ENCODE measurements at places on chromosomes 16 and 17. TPM values are rescaled to one million over a fixed set of nuclear protein-coding genes. Genes with fewer than 3 reads are reported as not detected.

Gene ST6GALNAC2
- 3.8 TPM for total RNA-seq

Gene STH
- total RNA-seq: not detected

Gene NLGN2
- total RNA-seq: 2.5 TPM

Gene NLRC3
- total RNA-seq: 0.93 TPM

Gene PRSS8
- 347 TPM for total RNA-seq

Gene GPR139
- total RNA-seq: not detected

GRCh38 chr16:30903002-30903401 is 6.6 kb downstream of the CTF1 start:
- DNase-seq: no peak
- no peaks in the 10 kb centered on the region for H3K27me3 ChIP-seq
- H3K36me3 ChIP-seq: no peaks in the 10 kb centered on the region
- H3K27ac ChIP-seq: peak overlapping the region; percentile 84
- H3K4me1 ChIP-seq: no peaks in the 10 kb centered on the region

GRCh38 chr17:68184816-68185436 is 62.9 kb upstream of the AMZ2 start:
- H3K27ac ChIP-seq: no peak overlapping the region
- no peaks in the 10 kb centered on the region for H3K36me3 ChIP-seq
- H3K4me3 ChIP-seq: no peak overlapping the region
- H3K4me1 ChIP-seq: no peaks in the 10 kb centered on the region
- no peaks in the 10 kb centered on the region for H3K27me3 ChIP-seq

DNA sequence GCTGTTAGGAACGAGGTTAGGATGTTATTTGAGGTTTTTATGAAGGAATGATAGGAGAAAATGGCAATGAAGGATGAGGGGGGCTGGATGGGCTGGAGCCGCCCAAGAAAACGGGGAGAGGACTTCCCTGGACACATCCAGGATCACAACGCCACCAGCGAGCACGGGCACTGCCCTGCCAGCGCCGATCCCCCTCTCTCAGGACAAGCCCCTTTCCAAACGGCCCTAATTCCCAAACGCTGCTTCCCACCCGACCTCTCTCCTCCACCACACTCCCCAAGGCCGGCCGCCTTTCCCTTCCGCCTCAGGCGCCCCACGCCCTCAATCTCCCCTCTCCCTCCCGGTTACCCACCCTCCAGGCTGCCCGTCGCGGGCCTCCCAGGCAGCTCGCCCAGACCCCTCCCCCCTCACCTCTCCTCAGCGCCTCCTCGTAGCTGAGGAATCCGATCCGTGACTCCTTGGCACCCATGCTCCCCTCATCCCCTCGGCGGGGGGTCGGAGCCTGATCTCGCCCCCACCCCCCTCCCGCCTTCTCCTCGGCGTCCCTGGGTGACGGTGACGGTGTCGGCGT is 377 bp downstream of the USP32 start:
- H3K36me3 ChIP-seq: no peaks in the 10 kb centered on the region
- DNase-seq: no peak
- peak overlapping the region; percentile 98 for H3K27ac ChIP-seq

DNA sequence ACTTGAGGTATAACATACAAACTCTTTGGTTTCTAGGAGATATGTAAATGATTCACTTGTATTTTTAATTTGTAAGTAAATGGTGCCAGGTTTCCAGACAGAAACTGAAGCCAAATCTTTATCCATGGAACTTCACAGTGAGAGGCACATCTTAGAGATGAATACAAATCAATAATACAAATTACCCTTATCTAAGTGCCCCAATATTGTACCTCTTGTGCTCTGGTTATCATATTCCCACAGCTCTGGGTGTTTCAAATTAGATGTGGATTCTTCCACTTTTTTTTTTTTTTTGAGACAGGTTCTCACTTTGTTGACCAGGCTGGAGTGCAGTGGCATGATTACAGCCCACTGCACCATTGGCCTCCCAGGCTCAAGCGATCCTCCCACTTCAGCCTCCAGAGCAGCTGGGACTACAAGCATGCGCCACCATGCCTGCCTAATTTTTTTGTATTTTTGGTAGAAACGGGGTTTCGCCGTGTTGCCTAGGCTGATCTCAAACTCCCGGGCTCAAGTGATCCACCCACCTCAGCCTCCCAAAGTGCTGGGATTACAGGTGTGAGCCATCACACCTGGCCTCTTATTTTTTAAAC is 38.0 kb upstream of the DHX40 start:
- H3K36me3 ChIP-seq: no peaks in the 10 kb centered on the region
- H3K4me1 ChIP-seq: no peaks in the 10 kb centered on the region
- H3K27ac ChIP-seq: no peak overlapping the region
- no peaks in the 10 kb centered on the region for H3K27me3 ChIP-seq

GRCh38 chr17:14513835-14514234 is 213.0 kb downstream of the HS3ST3B1 start:
- no peak overlapping the region for H3K4me3 ChIP-seq
- H3K4me1 ChIP-seq: no peaks in the 10 kb centered on the region
- H3K27ac ChIP-seq: no peak overlapping the region

GRCh38 chr16:15855704-15856003 is 1.2 kb downstream of the MYH11 start:
- peak overlapping the region; percentile 24 for H3K27ac ChIP-seq
- peaks cover 21% of the 10 kb centered on the region for H3K27me3 ChIP-seq
- no peaks in the 10 kb centered on the region for H3K4me1 ChIP-seq
- peak overlapping the region; percentile 24 for H3K4me3 ChIP-seq
- no peaks in the 10 kb centered on the region for H3K36me3 ChIP-seq

DNA sequence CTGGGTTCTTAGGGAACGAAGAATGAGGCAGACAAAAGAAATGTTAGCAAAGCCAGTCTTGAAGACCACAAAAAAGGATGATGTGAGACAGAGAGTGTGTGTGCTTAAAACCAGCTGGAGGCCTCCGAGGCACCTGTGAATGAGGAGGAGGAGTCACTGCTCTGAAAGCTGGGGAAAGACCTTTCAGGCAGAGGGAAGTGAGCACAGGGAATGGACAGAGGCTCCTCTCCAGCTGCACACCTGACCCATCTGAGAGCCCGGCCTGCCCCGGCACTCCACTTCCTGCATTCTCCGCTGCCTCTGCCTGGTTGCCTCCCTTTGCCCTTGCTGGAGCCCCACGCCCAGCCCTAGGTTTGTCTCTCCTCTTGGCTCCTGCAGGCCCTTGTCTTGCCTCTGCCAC is 55.2 kb upstream of the SREBF1 start:
- H3K27me3 ChIP-seq: no peaks in the 10 kb centered on the region
- DNase-seq: no peak
- no peaks in the 10 kb centered on the region for H3K4me1 ChIP-seq
- no peak overlapping the region for H3K4me3 ChIP-seq

DNA sequence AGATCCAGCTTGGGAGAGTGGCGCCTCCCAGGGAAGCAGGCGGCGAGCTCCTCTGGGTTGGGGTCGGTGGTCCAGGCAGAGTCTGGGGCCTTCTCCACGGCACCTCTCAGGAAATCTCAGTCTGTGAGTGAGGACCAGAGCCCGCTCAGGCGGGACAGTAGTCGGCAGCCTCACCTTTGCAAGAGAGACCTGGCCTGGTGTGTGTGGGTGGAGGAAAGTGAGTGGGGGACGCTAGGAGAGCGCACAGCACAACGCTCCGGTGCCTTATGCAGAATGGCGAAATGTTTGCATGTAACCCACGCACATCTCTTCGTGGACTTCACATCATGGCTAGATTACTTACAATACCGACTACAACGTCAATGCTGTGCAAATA is 2.2 kb downstream of the AHSP start:
- peaks cover 11% of the 10 kb centered on the region for H3K27me3 ChIP-seq
- H3K36me3 ChIP-seq: no peaks in the 10 kb centered on the region
- no peak for DNase-seq
- H3K4me3 ChIP-seq: no peak overlapping the region
- no peaks in the 10 kb centered on the region for H3K4me1 ChIP-seq

DNA sequence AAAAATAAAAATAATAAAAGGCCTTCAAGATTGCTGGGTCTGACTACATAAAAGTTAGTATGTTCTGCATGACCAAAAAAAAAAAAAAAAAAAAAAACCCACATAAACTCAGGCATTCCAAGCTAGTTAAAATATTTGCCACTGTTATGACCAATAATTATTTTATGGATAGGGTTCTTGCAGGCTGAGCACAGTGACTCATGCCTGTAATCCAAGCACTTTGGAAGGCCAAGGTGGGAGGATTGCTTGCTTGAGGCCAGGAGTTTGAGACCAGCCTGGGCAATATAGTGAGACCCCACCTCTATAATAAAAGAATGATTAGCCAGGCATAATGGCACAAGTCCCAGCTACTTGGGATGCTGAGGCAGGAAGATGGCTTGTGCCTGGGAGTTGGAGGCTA is 8.1 kb downstream of the SCNN1B start:
- peaks cover 4% of the 10 kb centered on the region for H3K4me1 ChIP-seq
- DNase-seq: no peak
- no peak overlapping the region for H3K27ac ChIP-seq
- no peaks in the 10 kb centered on the region for H3K27me3 ChIP-seq

DNA sequence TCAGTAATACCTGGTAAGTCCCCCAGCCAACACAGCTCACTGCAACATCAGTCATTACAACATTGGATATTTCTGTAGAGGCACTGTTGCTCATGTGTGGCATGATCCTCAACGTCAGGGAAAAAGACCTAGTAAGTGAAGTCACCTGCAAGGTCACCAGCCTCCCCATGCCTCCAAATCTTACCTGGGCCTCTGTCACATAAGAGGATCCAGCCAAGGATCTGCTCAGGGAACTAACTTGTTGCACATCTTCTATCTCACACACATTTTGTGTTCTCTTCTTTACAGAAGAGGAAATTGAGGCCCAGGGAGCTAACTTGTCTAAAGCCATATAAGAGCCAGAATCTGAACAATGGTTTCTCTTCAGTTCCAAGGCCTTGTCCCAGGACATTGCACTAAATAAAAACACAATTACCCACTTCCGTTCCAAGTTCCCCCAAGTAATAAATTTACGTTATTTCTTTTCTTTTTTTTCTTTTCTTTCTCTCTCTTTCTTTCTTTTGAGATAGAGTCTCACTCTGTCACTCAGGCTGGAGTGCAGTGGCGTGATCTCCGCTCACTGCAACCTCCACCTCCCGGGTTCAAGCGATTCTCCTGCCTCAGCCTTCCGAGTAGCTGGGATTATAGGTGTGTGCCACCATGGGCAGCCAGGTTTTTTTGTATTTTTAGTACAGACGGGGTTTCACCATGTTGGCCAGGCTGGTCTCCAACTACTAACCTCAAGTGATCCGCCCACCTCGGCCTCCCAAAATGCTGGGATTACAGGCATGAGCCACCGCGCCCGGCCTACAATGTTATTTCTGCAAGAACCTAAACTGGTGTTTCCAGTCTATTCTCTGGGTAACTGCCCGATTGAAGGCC is 1.3 kb downstream of the SHMT1 start:
- no peaks in the 10 kb centered on the region for H3K4me1 ChIP-seq
- no peak for DNase-seq
- no peaks in the 10 kb centered on the region for H3K36me3 ChIP-seq
- H3K27me3 ChIP-seq: no peaks in the 10 kb centered on the region

DNA sequence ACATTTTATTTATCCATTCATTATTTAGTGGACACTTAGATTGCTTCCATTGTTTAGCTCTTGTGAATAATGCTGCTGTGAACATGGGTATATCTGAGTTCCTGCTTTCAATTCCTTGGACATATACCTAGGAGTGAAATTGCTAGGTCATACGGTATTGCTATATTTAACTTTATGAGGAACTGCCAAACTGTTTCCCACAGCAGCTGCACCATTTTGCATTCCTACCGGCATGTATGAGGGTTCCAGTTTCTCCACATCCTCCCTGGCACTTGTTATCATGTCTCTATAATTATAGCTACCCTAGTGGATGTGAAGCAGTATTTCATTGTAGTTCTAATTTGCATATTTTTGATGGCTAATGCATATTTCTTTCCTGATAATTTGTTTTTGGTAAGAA is 23.7 kb upstream of the DRG2 start:
- H3K27ac ChIP-seq: no peak overlapping the region
- no peak for DNase-seq
- no peaks in the 10 kb centered on the region for H3K4me1 ChIP-seq
- no peak overlapping the region for H3K4me3 ChIP-seq

DNA sequence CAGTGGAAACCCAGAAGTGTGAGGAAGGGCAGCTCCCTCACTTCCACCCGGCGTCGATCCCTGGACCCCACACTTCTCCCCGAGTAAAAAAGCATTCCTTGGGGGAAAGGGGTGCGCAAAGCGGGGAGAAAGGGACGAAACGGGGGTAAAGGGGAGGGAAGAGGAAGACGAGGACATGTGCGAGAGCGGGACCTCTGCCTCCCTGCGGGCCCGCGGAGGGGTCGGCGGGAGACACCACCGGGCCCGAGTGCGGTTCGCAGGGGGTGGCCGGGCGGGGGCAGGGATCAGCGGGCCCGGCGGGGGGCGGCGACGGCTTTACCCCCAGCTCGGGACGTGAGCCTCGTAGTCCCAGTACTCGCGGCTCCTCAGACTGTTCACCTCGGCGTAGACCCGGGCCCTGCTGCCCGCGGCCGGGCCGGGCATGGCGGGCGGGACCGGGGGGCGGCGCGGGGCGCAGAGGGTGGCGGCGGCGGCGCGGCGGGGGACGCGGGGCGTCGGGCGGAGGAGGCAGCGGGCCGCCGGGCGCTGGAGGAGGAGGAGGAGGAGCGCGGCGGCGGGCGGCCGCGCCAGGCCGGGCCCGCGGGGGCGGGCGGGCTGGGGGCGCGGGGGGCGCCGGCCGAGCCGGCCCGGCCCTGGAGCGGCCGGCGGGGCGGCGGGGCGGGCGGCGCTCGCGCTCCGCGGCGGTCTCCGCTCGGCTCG is 443 bp downstream of the CSNK2A2 start:
- DNase-seq: no peak
- no peaks in the 10 kb centered on the region for H3K4me1 ChIP-seq
- H3K4me3 ChIP-seq: peak overlapping the region; percentile 69
- no peaks in the 10 kb centered on the region for H3K36me3 ChIP-seq
- H3K27me3 ChIP-seq: no peaks in the 10 kb centered on the region

GRCh38 chr16:23131931-23132621 is 17.2 kb downstream of the USP31 start:
- H3K27ac ChIP-seq: peak overlapping the region; percentile 39
- H3K4me3 ChIP-seq: no peak overlapping the region
- no peaks in the 10 kb centered on the region for H3K27me3 ChIP-seq
- H3K4me1 ChIP-seq: no peaks in the 10 kb centered on the region
- H3K36me3 ChIP-seq: no peaks in the 10 kb centered on the region
